Sigmoid colon (tissue), 7 donors: ENCODE measurements at places on chromosomes 12 and 14. TPM values are rescaled to one million over a fixed set of nuclear protein-coding genes. Genes with fewer than 3 reads are reported as not detected.

The AMIGO2 gene
- total RNA-seq: 33.2 TPM

The GPRC5A gene
- 2.1 TPM for total RNA-seq

The SLC39A5 gene
- not detected for total RNA-seq

The YAF2 gene
- total RNA-seq: 37.4 TPM

The NOVA1 gene
- 31.9 TPM for total RNA-seq

The BCL11B gene
- total RNA-seq: under 0.01 TPM

The CMA1 gene
- total RNA-seq: 1.2 TPM

The CRIP1 gene
- 10.5 TPM for total RNA-seq

The TOMM20L gene
- not detected for total RNA-seq

The PRH2 gene
- not detected for total RNA-seq

The TMEM233 gene
- not detected for total RNA-seq
